ENCODE measurements at places on chromosomes 5 and 9.

DNA sequence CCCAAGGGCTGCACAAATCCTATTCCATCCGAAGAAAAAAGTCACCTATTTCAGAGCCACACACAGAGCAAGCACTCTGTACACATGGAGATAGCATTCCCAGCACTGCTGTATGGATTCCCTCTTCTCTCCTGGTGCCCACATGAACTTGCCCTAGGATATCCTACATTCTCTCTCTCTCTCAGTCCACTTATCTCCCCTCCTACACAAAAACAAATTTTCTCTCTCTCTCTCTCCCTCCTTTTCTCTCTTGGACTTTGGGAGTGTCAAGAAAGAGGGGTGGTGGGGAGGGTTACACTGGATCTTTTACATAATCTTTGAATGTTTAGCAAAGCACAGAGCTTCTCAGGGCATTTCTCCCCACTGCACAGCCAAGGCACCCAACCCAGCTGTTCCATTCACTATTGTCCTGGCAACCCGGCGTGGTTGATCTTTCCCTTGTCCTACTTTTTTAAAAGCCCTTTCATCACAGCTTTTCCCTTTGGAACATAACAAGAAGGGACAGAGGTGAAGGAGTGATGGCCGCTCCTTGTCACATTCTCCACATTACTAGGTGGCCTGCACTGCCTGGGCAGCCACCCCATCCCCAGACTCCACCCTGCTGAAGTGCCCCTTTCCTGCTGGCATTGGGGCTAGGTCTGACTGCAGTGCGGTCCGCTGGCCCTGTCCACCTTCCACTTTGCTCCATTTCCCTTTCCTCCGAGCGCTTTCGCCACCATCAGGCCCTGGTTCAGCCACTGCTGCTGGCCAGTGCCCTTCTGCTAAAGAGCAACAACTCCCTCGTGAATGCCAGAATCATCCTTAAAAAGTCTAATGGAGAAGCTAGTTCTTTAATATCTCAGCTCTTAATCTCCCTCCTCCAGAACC lies 22.2 kb upstream of the SLC1A3 start:
- DNase-seq = no peak

- DNase-seq = no peak
Measured at GRCh38 chr9:126886034-126886822, 25.8 kb downstream of the ZBTB34 start.

- no peak for DNase-seq
Measured at GRCh38 chr9:116717150-116717549, 30.0 kb downstream of the TRIM32 start.

GRCh38 chr5:143418140-143418866 lies 14.8 kb upstream of the NR3C1 start:
- DNase-seq = no peak

- DNase-seq = no peak
Measured at GRCh38 chr5:135179308-135179980, 145.4 kb upstream of the PITX1 start.

GRCh38 chr5:147591120-147591519 lies 81.3 kb upstream of the DPYSL3 start:
- DNase-seq = no peak

DNA sequence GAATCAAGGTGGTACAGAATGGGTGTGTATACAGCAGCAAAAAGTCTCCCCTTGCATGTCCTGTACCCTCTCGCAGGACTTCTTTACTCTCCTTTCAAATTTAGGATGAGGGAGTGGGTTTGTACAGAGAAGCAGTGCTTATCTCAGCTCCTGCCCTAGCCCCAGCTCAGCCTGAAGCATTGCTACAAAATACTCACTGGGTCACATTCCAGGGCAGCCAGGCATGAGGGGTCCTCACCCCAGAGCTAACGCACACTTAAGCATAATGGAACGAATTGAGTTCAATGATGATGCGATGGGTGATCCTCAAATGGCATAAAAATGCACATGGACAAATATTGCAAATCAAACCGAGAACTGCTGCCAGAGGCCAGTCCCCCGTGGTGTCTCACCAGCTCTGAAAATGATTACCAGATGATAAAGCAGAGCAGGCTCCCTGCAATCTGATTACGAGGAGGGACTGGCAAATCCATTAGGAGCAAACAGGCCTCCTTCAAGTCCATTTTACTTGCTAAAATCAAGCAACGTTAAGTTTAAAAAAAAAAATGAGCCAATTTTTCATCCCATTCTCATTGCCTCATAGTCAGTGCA lies 231.6 kb upstream of the TAS2R1 start:
- DNase-seq = no peak

GRCh38 chr9:8338767-8339510 lies 539.4 kb upstream of the DMAC1 start:
- no peak for DNase-seq

DNA sequence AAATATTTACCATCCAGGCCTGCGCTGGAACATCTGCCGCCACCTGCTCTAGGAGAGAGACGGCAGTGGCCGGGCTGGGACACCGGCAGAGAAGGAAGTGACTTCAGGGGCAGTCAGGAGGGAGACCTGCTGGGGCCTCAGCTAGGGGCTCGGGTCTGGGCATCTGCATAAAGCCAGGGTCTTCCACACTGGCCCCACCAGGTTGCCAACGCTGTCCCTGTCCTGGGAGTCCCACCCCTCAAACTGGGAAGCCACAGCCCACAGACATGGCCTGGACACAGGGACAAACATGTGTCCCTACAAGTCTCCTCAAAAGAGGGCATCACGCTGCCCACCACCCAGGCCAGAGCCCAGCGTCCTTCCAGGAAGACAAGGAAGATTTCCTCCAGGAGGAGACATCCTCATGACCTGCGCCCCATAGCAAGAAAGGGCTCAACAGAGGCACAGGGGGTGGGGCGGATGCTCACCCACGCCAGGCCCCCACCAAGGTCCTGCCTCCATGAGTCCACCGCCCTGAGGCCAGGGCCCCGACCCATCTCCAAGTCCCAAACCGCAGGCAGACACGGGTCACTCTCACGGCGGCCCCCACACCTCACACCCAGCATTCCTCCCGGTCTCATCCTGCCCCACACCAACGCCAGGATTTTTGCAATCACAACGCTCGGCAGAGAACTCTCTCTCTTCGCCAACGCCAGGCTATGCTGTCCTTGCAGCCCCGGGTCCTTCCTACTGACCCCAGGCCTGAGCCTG lies 9.0 kb downstream of the VAV2 start:
- DNase-seq = peak; percentile 57

DNA sequence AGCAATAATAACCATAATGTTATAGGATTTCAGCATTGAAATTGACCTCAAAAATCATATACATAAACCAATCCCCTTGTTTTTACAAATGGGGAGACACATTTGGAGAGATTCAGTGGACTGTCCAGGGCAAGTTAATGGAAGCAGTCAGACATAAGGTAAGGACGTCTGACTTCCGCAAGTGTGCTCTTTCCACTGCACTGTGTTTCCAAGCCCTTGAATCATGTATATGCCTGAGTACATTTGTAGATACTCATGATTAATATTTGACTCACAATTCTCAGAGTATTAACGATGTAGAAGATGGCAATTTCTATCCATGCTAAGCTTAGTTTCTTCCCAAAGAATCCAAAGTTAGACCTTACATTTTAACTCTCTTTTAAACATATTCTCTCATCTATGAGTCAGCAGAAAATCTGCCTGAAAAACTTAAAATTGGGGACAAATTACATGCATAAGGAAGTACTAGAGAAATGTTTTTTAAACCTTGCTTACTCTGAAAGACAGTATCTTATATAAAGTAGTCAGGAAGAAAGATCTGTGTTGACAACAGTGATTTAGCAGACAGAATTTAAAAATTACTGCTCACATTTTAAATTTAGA lies 165.3 kb downstream of the NFIB start:
- no peak for DNase-seq

DNA sequence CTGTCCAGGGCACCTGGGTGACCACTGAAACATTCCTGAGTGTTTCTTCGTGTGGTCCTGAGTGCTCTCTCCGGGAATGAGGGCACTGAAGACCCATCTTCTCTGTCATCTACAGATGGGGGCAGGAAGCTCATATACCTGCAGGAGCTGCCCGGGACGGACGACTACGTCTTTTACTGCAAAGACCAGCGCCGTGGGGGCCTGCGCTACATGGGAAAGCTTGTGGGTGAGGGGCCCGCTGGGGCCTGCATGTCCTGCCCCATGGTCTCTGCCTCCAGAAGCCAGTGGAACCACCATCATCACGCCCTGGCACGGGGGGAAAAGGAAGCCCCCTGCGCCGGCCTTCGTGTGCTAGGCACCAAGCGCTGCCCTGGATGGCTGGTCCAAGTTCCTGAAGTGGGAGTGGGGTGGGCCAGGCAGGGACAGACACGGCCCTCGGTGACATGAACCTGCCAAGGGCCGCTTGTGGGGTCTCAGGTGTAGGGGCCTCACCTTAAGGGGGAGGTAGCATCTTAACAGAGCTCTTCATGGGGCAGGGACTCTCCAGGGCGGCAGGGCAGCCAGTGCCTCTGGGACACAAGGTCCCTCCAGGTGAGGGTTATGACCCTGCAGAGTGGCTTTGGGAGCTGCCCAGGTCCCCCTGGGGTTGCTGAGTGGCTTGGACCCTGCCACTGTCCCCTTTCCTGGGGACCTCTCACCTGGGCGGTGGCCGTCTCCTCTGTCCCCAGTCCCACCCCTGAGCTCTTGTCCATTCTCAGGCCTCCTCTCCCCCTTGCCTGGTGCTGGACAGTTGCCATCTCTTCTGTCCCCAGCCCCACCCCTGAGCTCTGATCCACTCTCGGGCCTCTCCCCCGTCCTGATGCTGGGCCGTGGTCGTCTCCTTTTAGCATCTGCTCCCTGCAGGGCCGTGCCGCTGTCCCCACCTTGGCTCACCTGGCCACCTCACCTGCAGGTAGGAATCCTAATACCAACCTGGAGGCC lies 2.1 kb downstream of the OBP2A start:
- no peak for DNase-seq

DNA sequence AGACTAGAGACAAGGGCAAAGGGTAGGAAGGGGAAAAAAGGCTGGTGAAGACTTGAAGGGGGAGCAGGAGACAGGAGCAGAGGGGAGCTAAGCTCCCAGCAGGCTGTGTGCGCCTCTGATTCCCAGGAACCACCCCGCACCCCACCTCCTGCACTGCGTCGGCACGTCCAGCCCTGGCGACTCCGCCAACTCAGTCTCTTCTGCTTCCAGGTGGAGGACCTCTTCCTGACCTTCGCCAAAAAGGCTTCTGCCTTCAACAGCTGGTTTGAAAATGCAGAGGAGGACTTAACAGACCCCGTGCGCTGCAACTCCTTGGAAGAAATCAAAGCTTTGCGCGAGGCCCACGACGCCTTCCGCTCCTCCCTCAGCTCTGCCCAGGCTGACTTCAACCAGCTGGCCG lies 30.5 kb downstream of the DYNC2I2 start:
- DNase-seq = no peak

GRCh38 chr5:1298723-1299510 lies 4.0 kb upstream of the TERT start:
- DNase-seq = peak; percentile 64

- DNase-seq = peak; percentile 62
Measured at GRCh38 chr5:178324481-178325310, 92.1 kb upstream of the PHYKPL start.

Measured in RWPE2 (cell line).